ENCODE measurements at places on chromosomes 11 and 22.

DNA sequence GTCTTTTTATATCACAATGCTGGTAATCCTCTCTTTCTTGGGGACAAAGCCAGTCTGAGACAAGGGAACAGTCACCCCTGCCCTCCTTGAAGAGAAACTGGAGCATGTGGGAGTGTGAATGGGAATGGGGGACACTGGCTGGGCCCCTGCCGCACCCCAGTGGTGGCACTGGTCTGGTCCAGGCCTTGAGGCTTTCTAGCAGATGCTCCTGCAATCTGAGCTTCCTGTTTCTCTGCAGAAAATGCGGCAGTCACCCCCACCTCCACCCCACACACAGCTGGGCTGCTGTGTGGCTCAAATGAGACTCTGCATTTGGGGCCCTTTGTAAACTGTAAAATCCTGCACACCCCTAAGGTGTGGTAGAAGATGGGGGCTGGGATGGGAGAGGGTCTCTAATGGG, 6.6 kb upstream of the MARK2 start:
- no peak for DNase-seq

GRCh38 chr11:134342572-134343340, 11.0 kb downstream of the GLB1L2 start:
- no peak for DNase-seq

DNA sequence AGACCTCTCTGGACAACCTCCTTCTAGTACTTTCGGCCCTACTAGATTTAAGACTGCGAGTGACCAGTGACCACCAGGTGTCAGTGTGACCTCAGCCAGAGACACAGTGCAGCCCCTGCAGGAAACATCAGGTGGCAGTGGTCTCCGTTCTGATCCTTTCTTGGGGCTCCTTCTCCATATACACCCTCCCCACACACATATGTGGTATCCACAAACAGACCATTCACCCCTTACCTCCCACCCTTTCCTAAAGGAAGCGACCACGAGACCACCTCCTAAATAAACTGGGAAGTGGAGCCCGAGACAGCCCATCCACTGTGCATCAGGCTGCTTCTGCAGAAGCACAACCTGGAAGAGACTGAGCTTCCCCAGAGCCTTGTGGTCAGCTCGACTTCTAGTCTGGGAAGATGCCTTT, 38.5 kb upstream of the CYP2D6 start:
- peak; percentile 92 for DNase-seq

GRCh38 chr11:65448074-65448417, 25.4 kb downstream of the NEAT1 start:
- DNase-seq: no peak

GRCh38 chr11:125138966-125139365, 25.6 kb upstream of the PKNOX2 start:
- no peak for DNase-seq

DNA sequence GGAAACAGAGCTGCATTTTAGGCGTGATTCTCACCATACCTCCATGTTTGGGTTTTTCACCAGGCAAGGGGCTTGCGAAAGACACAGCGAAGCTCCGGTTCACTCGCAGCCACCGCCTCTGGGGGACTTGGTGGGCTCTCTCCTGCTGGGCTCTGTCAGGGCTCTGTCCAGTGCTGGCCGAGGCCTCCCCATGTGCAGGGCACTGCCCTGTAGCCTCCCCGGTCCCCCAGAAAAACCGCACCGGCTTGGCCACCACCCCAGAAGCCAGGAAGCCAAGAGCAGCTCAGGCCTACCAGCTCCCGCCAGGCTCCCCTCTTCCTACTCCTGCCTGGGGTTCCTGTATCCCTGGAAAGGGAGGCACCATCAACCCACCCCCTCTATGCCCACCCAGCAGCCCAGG, 151.5 kb downstream of the CTTN start:
- DNase-seq: no peak

GRCh38 chr11:98600786-98601773, 419.7 kb upstream of the CNTN5 start:
- DNase-seq: no peak

GRCh38 chr22:20798218-20798617, 24.3 kb downstream of the SERPIND1 start:
- DNase-seq: no peak

- no peak for DNase-seq
These were observed 40.5 kb upstream of the BIRC3 start for GRCh38 chr11:102276783-102277182.

GRCh38 chr11:56394381-56394780, 18.1 kb upstream of the OR5AL1 start:
- DNase-seq: no peak

DNA sequence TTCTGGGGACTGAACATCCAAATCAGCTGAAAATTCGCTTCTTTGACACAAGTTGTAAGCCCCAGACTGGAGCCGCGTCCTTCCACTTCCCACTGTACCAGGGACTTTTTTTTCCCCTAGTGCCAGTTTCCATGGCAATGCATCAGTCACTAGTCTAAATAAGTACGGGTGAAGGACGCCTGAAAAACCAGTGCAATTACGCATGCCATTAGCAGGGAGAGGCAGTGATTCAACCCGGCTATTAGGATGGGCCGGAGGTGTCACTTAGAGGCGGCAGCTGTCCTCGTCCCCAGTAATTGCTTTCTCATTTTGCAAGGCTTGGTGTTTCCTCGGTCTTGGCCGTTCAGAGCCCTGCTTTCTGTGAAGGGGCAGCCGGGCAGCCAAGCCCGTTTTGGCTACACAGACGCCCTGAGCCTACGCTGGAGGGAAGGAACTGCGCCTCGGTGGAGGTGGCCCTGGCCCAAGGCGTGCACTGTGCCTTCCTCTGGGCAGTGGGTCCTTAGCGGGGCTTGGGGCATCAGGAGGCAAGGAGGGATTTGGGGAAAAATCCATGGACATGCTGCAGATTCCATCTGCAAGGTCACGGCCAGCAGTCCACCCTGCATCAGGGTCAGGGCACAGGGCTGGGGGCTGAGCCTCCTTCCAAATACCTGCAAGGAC, 319.7 kb downstream of the CTTN start:
- DNase-seq: no peak

GRCh38 chr11:824942-825341, 2.8 kb upstream of the CRACR2B start:
- DNase-seq: no peak

DNA sequence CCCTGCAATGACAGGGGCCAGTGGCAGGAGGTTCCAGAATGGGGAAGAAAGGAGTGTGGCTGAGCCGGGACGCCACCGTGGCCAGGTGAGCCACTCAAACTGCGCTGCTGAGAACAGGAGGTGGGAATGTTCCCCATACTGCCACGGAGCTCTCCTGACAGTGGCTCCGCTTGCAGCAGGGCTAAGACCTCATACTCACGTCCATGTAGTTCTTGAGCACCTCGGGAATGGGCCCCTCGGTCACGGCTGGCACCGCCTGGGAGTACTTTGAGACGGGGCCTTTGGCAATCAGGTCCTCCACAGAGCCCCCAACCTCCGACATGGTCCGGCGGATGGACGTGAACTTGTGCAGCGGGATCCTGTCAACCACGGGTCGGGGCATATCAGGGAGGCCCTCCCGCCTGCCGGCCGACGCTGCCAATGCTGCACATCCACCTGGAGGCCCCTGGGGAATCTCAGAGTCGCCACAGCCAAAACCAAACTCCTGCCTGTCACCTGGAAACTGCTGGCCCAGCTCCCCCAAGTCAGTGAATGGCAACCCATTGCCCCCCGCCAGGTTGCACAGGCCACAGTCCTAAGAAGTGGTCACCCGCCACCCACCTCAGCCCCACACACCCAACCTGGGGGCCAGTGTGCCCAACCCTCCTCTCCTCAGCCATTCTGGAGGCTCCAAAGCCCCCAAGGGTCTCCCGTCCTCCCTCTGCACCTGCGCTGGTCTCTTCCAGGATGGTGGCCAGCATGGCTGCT, 2.4 kb downstream of the CTSD start:
- DNase-seq: no peak

- DNase-seq: no peak
These were observed 177.4 kb downstream of the BUD13 start for GRCh38 chr11:116595305-116595880.

DNA sequence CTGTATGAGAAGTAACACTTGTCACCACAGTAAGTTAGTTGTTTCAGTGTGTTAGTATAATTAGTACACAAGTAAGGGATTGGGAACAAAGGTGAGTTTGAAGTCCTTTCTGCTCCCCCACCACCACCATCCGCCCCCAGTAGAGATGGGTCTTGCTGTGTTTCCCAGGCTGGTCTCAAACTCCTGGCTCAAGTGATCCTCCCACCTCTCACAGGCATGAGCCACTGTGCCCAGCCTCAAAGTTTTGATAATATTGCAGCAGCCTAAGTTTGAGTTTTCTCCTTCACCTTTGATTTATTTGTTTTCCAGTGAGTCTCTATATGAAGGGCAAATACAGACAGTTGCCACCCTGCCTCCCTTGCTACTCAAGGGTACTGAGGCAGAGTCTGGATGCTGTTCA, 23.7 kb upstream of the GRK2 start:
- DNase-seq: no peak

DNA sequence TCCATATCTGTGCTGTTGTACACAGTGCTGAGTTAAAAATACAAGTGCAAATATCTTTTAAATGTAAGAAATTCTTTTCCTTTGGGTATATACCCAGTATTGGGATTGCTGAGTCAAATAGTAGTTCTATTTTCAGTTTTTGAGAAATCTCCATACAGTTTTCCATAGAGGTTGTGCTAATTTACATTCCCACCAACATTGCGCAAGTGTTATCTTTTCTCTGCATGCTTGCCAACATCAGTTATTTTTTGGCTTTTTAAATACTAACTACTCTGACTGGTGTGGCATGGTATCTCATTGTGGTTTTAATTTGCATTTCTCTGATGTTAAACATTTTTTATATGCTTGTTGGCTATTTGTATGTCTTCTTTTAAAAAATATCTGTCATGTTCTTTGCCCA, 6.5 kb downstream of the OR52E8 start:
- DNase-seq: no peak

DNA sequence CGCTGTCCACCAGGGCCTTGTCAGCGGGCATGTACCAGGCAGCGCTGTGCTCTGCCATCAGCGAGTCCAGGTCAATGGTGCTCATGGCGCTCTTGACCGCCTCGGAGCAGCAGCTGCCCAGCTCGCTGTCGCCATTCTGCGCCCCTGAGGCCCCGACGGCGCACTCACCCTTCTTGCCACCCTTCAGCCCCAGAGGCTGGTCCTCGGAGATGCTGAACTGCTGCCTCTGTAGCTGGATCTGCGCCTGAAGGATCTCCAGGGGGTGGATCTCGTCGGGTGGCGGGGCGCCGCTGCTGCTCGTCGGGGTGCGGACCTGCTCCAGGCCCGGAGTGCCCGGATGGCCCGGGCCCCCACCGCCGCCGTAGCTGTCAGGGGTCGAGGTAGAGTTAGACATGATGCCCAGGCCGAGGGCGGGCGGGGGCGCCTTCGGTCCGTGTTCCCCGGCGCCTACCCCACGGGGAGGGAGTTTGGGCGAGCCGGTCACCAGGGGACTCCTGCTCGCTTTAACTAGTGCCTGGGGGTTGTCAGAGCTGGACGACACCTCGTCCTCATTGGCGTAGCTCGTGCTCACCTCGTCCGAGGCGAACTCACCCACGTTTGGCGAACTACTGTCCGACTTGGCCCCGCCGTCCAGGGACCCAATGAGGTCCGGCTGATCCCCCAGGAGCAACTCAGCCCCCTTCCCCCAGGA, 4.6 kb downstream of the MN1 start:
- no peak for DNase-seq

DNA sequence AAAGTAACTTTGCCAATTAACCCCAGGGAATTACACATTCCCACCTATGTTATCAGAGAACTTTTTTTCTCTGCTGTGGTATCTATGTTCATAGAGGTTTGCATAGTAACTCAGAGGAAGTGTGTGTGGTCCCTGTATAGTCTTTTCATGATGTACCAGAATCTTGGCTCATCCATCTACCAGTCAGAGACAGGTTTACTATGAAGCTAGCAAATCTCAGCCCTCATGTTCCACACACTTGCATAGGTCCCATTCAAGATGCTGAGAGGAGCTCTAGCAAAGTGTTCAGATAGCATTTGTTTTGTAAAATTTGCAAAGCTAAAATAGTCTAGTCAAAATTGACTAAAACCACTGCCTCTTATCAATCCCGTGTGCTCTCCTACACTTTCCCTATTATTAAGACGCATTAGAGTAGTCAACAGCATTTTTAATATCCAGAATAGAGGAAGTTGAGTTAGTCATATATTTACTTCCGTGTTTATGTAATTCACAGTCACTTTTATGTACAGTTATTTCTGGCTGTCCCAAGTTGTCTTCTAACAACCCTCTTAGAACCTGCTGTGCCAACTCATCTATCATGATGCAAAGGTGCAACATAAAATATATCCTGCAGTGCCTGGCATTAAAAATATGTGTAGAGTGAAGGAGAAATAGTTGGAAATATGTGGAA, 184.2 kb downstream of the FAM76B start:
- no peak for DNase-seq

DNA sequence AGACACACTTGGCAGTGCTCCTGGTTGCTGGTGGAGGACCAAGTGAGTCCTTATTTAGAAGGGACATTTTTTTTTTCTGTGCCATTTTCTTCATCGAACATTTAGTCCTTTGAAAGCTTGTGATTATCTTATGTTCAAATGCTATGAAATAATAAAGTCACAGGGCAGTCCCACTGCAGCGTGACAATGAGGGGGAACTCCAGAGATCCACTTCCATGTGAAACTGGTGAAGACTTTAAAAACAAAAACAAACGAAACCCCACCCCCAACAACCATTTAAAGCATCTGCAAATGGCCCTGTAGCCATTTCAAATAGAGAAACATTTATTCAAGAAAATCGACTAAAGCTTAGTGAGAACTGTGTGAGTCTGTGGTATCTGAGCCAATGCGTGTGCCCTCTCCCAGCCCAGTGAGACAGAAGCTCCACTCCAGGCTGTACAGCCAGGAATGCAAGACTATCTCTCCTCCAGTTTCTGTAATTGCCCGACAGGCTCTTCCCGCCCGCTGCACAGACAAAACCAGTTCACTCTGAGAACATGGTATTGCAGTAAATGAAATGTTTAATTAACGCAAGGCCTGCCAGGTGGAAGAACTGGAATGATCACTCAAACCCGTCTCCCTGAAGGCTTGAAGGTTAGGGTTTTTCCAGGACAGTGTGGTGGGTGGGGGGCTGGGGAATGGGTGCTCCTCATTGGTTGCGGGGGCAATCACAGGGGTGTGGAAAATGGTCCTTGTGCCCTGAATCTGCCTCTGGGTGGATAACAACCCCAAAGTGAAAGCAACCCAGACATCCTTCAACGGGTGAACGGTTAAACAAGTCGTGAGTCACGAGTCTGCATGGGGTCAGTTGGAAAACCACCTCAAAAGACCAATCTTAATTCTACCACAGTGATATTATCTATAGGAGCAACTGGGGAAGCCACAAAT, 8.4 kb downstream of the KRTAP5-6 start:
- DNase-seq: peak; percentile 50

DNA sequence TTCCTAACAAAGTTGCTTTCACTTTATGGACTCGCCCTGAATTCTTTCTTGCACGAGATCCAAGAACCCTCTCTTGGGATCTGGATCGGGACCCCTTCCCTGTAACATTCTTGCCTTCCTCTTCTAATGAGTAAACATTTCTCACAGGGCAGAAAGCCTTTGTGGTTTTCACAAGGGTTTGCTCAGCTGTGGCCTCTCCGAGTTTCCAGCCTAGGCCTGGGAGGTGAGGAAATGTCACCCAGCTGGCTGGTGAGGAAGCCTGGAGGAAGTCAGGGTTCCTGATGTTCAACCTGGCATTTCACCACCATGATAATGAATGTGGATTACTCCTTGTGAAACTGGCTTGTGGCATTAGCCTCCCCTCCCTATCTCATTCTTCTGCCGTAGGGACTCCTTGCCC, 224.9 kb downstream of the DSCAML1 start:
- no peak for DNase-seq

Measured in tongue (tissue), 3 donors.